ENCODE measurements at places on chromosomes 3 and 15.

DNA sequence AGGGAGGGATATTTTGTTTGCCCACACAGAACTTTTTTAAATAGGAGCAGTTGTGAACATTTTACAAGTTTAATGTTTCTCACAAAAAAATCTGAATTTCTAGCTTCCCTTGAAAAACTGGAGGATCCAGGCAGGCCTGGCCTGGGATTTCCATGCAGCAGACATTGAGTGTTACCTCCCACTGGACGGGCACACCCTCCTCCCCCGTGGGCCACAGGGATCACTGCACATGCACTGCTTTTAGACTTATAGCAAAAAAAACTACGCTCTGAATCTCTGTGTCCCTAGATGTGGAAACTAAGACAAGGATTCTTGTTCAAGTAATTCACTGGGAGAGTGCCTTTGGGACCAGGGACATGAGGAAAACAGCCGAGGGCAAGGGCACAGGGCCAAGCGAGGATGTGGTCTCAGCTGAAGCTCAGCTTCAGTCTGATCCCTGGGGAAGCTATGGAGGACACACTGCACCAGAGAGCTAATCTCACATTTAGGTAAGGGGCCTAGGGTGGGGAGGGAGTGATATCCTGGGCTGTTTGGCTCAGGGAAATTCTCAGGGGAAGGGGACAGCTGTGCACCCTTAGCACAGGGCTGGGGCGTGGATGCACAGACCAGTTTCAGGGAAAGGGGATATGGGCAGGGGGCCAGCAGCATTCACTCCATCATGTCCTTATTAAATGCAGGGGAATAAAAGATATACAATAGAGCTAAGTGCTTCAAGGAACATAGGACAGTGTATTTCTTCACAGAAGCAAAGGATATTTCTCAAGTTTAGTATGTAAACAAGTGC lies 46.0 kb downstream of the FSIP1 start:
- no peak for DNase-seq

DNA sequence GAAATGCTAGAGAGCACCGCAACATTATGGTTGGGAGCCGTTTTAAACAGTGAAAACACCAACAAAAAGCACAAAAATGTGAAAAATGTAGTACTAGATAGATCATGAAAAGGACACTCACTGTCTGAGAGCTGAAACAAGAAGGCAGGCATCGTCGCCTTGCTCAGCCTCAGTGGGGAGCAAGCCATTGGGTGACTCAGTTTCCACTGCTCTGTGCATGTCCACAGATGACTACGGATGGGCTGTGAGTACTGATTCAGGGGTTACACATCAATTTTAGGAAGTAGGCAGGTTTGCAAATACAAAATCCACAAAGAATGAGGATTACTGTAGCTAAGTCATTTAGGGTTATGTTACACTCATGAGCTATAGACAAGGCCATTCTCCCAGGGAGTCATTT lies 10.8 kb downstream of the NOX5 start:
- no peak for DNase-seq

GRCh38 chr3:147157631-147158030 lies 248.7 kb downstream of the ZIC4 start:
- no peak for DNase-seq

DNA sequence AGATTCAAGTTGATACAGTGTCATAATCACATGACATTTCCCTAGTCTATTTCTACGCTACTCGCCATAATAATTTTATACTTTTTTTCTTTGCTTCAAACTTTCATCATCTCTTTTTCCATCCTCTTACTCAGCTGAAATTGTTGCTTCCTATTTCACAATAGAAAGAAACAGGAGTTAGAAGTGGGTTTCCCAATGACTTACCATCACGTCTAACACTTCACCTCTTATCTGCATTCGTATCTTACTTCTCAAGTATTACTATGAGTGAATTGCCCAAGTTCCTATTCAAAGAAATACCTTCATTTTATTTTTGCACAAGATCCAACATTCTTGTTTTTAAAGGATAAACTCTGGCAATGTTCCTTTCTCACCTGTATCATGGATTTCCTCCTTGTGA lies 1539.9 kb downstream of the SI start:
- no peak for DNase-seq

DNA sequence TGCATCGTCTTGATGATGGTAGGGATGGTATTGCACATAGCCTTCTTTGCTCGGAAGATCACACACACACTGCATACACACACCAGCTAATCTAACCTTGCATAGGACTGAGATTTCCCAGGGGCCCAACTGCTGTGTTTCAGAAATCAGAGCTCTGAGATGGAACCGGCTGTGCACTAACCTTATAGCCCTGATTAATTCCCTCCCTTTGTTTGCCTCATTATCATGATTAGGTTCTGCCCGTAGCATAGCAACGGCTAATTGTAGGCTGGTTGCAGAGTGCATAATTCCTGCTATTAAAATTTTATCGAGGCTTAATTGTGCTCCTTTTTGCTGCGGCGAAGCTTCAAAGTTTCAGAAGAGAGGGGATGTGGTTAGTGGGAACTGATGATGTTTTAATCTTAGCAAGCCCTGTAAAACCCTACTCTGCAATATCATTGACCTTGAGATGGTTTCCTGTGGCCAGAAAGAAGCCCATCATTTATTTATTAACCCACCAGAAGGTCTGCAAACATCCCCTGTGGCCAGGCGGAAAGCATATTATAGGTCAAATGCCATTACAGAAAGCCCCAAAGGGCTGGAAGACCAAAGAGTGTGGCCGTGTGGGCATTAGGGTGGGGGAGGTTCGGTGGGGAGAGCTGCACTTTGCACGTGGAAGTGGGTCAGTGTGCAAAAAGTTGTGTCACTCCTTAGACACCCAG lies 56.2 kb upstream of the GLCE start:
- DNase-seq = no peak

All from stimulated activated CD4-positive, alpha-beta T cell treated with anti-CD3 and anti-CD28 coated beads, Interleukin-4, amount 100 ng/mL, for 48 hours (primary cell).